ENCODE measurements at places on chromosomes 16 and 17. TPM values are rescaled to one million over a fixed set of nuclear protein-coding genes. Genes with fewer than 3 reads are reported as not detected.

DNA sequence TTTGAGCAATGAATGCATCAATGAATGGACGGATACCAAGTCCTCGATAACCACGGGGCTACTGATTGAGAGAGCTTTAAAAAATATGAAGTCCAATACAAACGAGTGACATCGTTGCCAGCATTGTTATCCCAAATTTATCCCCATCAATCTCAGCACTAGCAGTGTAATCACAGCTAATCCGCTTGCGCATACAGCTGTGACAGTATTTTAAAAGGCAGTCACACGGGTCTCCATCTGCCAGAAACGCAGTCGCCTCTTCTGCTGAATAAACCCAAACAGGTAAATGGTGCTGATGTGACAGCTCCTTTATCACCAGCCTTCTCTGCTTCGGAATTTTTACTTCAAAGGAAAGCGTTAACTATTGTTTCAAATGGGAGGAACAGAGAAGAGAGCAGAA lies 311.1 kb downstream of the XYLT1 start:
- H3K4me1 ChIP-seq, result no peaks in the 10 kb centered on the region
- H3K27ac ChIP-seq, result no peak overlapping the region
- H3K36me3 ChIP-seq, result no peaks in the 10 kb centered on the region
- DNase-seq, result no peak
- H3K4me3 ChIP-seq, result no peak overlapping the region
- H3K27me3 ChIP-seq, result no peaks in the 10 kb centered on the region

The TP53TG3C gene
- not detected for total RNA-seq

The GGA2 gene
- total RNA-seq, result 25.0 TPM

The WNT3 gene
- total RNA-seq, result 1.2 TPM

The DLG4 gene
- 15.1 TPM for total RNA-seq

The LITAFD gene
- not detected for total RNA-seq

- peaks cover 24% of the 10 kb centered on the region for H3K4me1 ChIP-seq
- H3K36me3 ChIP-seq, result no peaks in the 10 kb centered on the region
- H3K27ac ChIP-seq, result peak overlapping the region; percentile 39
- H3K4me3 ChIP-seq, result no peak overlapping the region
- no peaks in the 10 kb centered on the region for H3K27me3 ChIP-seq
- DNase-seq, result no peak
Observed at GRCh38 chr16:66705790-66706505, 9.4 kb upstream of the CMTM4 start.

GRCh38 chr16:4684763-4685162 lies 8.6 kb upstream of the NUDT16L1 start:
- no peak overlapping the region for H3K4me3 ChIP-seq
- H3K36me3 ChIP-seq, result peaks cover 68% of the 10 kb centered on the region
- DNase-seq, result no peak
- no peaks in the 10 kb centered on the region for H3K27me3 ChIP-seq
- peaks cover 7% of the 10 kb centered on the region for H3K4me1 ChIP-seq

GRCh38 chr16:576197-576822 lies 6.5 kb downstream of the PIGQ start:
- H3K27ac ChIP-seq, result no peak overlapping the region
- no peaks in the 10 kb centered on the region for H3K4me1 ChIP-seq
- no peak overlapping the region for H3K4me3 ChIP-seq
- H3K27me3 ChIP-seq, result no peaks in the 10 kb centered on the region
- no peaks in the 10 kb centered on the region for H3K36me3 ChIP-seq
- no peak for DNase-seq

The MYH2 gene
- total RNA-seq, result not detected

The RHBDF1 gene
- 12.0 TPM for total RNA-seq

DNA sequence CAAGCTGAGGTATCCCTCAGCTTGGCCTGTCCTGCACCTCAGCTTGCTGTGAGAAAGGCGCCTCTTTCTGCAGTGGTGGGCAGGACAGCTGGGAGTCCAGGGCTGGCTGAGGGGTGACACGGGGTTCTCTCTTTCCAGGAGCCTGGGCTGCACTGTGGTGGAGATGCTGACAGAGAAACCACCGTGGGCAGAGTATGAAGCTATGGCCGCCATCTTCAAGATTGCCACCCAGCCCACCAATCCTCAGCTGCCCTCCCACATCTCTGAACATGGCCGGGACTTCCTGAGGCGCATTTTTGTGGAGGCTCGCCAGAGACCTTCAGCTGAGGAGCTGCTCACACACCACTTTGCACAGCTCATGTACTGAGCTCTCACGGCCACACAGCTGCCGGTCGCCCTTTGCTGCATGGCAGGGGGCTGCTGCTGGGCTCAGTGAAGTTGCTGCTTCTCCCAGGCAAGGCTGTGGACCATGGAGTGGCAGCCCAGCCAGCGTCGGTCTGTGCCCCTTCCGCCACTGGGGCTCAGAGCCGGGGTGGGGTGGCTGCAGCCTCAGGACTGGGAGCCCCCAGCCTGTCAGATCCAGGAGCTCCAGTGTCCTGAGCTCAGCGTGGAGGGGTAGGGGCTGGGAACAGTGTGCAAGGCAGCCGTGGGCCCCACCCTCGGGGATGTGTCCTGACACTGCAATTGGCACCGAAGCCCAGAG lies 6.4 kb downstream of the LIMD2 start:
- H3K27me3 ChIP-seq, result no peaks in the 10 kb centered on the region
- H3K4me1 ChIP-seq, result no peaks in the 10 kb centered on the region
- H3K27ac ChIP-seq, result no peak overlapping the region
- DNase-seq, result no peak

- no peak overlapping the region for H3K27ac ChIP-seq
- no peak overlapping the region for H3K4me3 ChIP-seq
- DNase-seq, result no peak
- no peaks in the 10 kb centered on the region for H3K4me1 ChIP-seq
- no peaks in the 10 kb centered on the region for H3K27me3 ChIP-seq
Observed at GRCh38 chr16:62752854-62753253, 716.6 kb upstream of the CDH8 start.

DNA sequence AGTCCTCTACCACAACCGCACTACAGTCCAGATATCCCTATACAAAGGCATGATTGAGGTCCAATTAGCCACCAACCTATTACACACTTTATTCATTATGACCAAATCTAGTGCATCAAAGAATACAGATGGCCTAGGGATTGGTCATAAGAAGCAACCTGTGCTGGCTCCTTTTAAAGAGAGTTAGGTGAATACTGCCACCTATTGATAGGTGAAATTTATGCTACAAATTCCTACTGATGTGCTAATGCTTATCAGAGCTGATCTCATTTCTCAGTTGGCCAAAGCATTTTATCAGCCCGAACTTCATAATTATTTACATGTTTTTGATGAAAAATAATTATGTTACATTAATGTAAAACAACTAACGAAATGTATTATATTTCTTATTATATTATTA lies 166.3 kb downstream of the ANKFN1 start:
- H3K4me3 ChIP-seq, result no peak overlapping the region
- no peaks in the 10 kb centered on the region for H3K36me3 ChIP-seq
- no peaks in the 10 kb centered on the region for H3K4me1 ChIP-seq
- DNase-seq, result no peak

DNA sequence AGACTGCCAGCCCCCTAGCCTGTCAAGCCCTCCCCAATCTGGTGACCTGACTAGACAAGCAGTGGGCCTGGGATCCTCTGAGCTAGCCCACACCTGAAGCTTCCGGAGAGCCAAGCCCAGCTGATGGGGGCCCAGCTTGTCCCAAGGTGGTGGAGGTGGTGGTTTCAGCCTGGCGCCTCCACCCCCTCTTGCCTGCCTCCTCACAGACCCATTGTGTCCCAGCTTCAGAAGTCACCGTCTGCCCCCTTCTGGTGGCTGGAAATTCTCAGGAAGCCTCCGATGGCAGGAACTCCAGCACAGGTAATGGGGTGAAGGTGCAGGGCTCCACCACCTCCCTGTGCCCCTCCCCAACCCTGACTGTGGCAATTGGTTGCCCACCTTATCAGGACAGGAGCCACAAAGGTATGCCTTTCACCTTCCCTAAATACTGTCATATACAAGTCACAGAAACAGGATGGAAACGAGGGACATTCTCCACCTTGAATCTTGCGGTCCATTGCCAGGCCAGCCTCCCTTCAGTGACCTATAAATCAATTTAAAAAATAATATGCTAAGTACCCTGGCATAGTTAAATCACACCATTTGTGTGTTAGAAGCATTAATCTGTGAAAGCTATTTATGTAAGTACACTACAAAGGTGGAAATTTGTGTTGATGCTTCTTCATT lies 66.0 kb upstream of the ZNF423 start:
- H3K27me3 ChIP-seq, result no peaks in the 10 kb centered on the region
- H3K4me1 ChIP-seq, result no peaks in the 10 kb centered on the region
- H3K36me3 ChIP-seq, result no peaks in the 10 kb centered on the region
- DNase-seq, result peak; percentile 61
- H3K27ac ChIP-seq, result no peak overlapping the region

DNA sequence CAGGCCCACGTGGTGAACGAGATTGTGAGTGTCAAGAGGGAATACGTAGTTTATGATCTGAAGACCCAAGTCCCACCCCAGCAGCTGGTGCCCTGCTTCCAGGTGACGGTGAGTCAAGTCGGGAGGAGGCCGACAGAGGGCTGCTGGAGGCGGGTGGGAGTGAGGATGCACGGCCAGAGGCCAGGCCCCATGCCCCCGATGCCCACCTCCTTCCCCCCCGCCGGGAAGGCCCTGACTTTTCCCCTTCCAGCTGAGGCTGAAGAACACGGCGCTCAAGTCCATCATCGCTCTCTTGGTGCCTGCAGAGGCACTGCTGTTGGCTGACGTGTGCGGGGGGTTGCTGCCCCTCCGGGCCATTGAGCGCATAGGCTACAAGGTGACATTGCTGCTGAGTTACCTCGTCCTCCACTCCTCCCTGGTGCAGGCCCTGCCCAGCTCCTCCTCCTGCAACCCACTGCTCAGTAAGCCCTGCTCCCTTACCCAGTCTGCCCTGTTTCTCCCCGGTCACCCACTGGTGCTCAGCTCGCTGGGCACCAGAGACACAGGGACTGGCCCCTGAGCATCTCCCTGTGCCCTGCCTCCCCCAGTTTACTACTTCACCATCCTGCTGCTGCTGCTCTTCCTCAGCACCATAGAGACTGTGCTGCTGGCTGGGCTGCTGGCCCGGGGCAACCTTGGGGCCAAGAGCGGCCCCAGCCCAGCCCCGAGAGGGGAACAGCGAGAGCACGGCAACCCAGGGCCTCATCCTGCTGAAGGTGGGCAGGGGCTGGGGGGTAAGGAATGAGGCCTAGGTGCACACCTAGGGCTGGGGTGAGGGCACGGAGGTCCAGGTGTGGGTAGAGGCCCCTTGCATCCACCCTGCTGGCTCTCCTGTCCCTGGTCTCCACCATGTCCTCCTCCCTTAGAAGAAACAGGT lies 2.6 kb downstream of the ZACN start:
- peaks cover 35% of the 10 kb centered on the region for H3K36me3 ChIP-seq
- H3K27ac ChIP-seq, result no peak overlapping the region
- no peak for DNase-seq
- no peaks in the 10 kb centered on the region for H3K4me1 ChIP-seq

Data from right atrium auricular region (tissue), 2 donors.